ENCODE measurements at places on chromosomes 13 and 19.

DNA sequence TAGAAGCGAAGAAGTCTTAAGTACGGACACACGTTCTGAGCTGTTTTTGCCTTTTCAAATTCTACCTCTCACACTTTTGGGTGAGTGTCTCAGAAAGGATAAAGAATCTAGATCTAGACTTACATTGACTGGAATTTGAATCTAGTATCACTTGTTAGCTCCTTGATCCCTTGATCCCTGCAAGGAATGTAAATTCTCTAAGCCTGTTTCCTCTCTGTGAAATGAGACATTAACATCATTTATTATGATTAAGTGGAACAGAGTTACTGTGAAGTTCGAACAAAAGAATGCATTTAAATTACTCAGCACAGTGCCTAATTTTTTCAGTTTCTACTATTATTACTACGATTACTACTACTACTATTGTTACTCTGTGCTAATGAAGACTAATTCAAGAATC is 86.6 kb upstream of the POSTN start:
- no peak for DNase-seq

DNA sequence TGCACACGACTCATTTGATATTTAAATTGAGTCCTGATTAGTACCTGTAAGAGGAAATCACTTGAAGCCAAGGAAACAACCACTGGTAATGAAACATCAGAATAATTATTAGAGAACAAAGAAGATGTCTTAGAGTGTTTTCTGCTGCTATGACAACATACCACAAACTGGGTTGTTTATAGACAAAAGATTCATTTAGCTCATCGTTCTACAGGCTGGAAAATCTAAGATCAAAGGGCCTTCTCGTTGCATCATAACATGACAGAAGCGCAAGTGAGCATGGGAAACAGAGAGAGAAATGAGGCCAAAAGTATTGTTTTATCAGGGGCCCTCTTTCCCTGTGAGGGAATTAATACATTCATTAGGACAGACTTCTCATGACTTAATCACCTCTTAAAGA is 1024.0 kb upstream of the PCDH9 start:
- no peak for DNase-seq

DNA sequence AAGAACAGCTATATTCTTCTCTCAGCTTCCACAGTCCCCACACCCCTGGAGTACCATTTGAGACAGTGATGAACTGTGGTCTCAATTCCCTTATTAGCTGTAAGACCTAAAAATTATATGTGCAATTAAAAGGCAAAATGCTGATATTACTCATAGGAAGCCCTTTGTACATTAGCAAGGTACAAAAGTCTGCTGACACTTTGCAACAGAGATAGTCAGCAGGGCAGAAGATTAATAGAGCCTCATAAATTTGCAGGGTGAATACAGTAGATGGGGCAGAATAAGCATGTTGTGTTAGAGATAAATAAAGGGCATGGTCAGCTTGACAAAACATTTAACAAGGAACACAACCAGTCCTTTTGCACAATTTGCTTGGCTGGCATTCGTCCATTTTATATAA is 210.0 kb upstream of the OBI1 start:
- DNase-seq, result no peak

- DNase-seq, result no peak
These were observed 3.0 kb downstream of the APOC2 start for GRCh38 chr19:44948763-44949374.

- no peak for DNase-seq
These were observed 11.8 kb downstream of the PGLS start for GRCh38 chr19:17522988-17523872.

DNA sequence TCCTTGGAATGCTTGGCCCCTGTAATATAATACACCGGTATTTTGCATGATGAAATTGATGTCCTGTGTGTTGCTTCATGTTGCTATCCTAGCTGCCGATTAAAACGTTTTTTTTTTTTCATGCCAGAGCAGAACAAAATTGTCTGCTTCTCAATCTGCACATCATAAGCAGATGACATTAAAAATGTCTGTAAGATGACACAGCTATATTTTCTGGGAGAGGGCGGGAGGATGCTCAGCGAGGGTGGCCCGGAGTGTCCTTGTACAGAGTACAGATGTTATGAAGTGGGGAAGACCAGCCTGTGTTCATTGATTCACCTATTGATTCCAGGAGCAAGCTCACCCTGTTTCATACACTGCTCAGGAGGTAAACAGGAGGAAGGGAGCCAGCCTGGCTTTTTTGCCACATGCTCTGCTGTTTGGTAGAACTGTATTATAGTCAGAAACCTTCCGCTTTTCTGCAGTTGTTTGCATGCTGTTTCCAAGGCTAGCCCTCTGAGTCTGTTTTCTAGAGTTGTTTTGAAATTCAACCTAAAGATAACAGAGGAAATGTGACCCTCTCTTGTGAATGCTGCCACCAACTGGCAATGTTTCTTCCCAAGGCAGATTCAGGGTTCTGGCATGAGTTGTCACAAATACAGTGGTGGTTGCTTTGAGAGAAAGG is 4.7 kb upstream of the IRS2 start:
- no peak for DNase-seq

All from NCI-H524 treated with DMSO at 0.1 percent for 48 hours (cell line).